NCI-H1436 treated with DMSO at 0.1 percent for 48 hours (cell line): ENCODE measurements at places on chromosomes 7 and 10.

DNA sequence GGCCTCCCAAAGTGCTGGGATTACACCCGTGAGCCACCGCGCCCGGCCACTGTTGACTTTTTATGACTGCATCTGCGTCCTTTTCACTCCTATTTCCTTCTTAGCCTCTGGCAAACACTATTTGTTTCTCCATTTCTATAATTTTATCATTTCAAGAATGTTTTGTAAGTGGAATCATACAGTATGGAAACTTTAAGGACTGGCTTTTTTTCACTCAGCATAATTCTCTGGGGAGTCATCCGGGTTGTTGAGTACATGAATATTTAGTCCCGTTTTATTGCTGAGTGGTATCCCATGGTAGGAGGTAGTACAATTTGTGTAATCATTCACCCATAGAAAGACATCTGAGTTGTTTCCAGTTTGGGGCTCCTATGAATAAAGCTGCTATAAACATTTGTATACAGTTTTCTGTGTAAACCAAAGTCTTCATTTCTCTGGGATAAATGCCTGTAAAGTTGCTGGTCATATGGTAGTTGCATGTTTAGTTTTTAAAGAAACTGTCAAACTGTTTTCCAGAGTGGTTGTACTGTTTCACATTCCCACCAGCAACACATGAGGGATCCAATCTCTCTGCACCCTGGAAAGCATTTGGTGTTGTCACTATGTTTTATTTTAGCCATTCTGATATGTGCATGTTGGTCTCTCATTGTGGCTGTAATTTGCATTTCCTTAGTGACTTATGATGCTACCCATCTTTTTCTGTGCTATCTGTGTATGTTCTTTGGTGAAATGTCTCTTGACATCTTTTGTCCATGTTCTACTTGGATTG is 139.6 kb upstream of the EEPD1 start:
- DNase-seq = no peak

GRCh38 chr10:67506757-67507091 is 189.3 kb downstream of the CTNNA3 start:
- no peak for DNase-seq

GRCh38 chr7:39811161-39811614 is 138.9 kb upstream of the CDK13 start:
- DNase-seq = no peak

DNA sequence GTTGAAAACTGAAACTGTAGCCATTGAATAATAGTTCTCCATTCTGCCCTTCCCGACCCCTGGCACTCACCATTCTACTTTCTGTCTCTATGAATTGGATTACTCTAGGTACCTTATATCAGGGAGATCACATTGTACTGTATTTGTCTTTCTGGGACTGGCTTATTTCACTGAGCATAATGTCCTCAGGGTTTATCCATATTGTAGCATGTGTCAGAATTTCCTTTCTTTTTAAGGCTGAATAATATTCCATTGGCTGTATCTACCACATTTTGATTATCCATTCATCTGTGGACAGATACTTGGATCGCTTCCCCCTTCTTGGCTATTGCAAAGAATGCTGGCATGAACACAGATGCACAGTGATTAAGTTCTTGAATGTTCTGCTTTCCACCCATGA is 107.4 kb downstream of the CDH23 start:
- no peak for DNase-seq
